ENCODE measurements at places on chromosomes 1 and 21. TPM values are rescaled to one million over a fixed set of nuclear protein-coding genes. Genes with fewer than 3 reads are reported as not detected.

The KRTAP20-2 gene
- polyA plus RNA-seq, result not detected

- no peak for DNase-seq
Measured at GRCh38 chr1:17292299-17293160, 15.5 kb upstream of the PADI4 start.

- no peak for DNase-seq
Measured at GRCh38 chr1:89927049-89927448, 67.9 kb upstream of the ZNF326 start.

The TSPAN1 gene
- 65.6 TPM for polyA plus RNA-seq

GRCh38 chr1:209755926-209756614 is at the start of gene TRAF3IP3:
TSS of gene TRAF3IP3 (plus strand) at chr1:209756053. CDS start at chr1:209760040, 3,987 bp downstream.
- no peak for DNase-seq
